ENCODE measurements at places on chromosomes 7 and 10. TPM values are rescaled to one million over a fixed set of nuclear protein-coding genes. Genes with fewer than 3 reads are reported as not detected.
A peak's percentile ranks its signal among the peaks of the same experiment; 100 is the strongest.

Gene GDF2
- total RNA-seq: not detected

Gene MRC1
- 0.05 TPM for total RNA-seq

DNA sequence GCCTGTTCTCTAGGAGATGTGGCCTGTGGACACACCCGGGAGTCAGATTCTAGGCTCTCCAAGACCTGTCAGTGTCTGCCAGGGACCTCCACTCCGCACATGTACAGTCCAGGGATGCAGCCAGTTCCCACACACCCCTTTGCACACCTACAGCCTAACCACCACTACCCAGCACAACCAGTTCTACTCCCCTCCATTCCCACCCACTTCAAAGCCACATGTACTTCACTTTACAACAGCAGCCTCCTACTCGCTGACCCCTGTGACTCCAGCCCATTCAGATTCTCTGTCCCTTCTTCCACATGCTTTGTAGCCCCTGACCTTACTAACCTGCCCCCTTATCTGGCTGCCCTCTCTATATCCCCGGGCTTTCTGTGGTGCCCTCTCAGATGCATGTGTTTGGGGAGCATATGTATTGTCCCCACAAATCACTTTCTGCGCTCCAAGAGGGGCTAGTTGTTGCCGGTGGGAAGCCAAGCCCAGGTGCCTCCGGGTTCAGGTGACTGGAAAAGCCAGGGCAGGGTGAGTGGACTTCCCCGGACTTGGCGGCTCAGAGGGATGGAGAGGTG, 7.2 kb downstream of the LBX1 start:
- no peak for DNase-seq

Gene TMEM178B
- total RNA-seq: 0.23 TPM

DNA sequence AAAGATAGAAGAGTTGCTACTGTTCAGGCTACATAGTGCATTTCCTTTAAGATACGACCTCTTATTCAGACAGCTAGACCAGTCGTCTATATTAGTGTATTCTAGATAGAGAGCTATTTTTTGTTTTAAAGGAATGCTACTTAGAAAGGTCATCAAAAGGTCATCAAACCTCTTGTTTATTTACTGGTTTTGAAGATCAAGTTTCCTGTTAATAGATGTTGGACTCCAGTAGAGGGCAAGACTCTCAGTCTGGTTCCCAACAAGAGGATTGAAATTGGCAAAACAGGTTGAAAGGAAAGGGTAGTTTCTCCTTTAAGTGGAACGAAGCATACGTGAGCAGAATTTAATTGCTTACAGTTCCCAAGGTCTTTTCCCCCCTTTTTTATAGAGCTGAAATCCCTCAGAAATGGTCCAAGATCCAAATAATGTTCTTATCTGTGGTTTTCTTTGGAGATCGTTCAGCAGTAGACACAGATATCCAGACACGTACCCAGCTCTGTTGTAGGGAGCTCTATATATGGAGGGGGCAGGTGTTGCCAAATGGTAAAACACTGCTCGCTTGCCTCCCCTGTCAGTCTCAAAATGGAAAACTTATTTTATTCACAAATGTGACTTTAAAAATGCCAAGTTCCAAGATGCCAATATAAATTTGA, 37.2 kb downstream of the BAMBI start:
- DNase-seq: no peak

GRCh38 chr10:62092301-62093030, 176.2 kb downstream of the RTKN2 start:
- no peak for DNase-seq

DNA sequence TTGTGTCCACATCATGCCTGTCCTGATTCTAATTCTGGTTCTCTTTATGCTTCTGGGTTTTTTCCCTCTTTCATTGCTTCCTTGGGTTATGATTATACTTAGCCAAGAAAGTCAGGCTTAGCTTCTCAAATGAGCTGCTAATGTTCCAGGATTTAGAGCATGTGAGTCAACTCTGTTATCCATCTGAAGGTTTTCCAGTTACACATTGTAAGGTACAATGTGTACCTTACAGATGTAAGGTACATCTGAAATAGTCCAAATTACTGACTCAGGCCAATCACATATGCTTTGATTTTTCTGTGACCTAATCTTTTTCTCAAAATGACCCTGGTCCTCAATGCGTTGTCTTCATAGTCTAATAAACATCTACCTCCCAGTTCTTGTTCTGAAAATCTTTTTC, 13.3 kb upstream of the MIOS start:
- DNase-seq: no peak

Gene ANKRD30A
- total RNA-seq: not detected

- DNase-seq: no peak
Measured at GRCh38 chr10:51206500-51206899, 132.2 kb downstream of the PRKG1 start.

DNA sequence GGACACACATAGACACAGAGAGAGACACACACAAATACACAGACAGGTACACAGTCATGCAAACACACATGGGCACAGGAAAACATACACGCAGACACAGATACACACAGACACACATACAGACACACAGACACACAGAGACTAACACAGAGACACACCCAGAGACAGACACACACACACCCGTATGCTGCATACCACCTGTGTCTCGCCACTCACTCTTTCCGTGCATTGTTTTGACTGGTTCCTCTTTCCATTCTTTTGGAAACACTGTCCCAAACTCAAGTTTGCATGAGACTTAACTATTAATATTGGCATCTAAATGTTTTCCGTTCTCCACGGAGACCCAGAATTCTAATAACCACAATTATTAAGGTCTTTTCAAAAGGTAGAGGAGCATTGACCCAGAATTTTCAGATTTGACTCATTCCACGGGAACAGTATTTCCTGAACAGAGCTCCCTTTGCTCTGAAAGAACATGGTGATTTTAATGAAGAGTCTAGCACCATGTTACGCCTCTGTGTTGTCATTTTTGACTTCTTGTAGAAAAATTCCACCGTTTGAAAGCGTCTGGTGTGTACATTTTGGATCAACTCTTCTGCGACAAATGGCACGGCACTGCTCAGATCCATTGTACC, 141.2 kb upstream of the RNF32 start:
- no peak for DNase-seq

- no peak for DNase-seq
Measured at GRCh38 chr7:137169282-137169698, 174.2 kb downstream of the PTN start.

DNA sequence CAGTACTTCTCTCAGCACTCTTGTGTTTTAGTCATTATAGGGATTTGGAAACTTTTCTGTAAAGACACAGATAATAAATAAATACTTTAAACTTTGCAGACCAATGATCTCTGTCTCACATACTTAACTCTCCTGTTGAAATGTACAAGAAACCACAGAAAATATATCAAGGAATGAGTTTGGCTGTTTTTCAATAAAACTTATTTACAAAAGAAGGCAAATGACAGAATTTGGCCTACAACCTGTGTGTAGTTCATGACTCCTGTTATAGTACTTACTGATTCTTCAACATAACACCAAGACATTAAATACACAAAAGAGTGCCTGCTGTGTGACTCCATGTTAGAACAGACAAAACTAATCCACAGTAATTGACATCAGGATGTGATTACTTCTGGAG, 510.0 kb upstream of the PHF14 start:
- no peak for DNase-seq

DNA sequence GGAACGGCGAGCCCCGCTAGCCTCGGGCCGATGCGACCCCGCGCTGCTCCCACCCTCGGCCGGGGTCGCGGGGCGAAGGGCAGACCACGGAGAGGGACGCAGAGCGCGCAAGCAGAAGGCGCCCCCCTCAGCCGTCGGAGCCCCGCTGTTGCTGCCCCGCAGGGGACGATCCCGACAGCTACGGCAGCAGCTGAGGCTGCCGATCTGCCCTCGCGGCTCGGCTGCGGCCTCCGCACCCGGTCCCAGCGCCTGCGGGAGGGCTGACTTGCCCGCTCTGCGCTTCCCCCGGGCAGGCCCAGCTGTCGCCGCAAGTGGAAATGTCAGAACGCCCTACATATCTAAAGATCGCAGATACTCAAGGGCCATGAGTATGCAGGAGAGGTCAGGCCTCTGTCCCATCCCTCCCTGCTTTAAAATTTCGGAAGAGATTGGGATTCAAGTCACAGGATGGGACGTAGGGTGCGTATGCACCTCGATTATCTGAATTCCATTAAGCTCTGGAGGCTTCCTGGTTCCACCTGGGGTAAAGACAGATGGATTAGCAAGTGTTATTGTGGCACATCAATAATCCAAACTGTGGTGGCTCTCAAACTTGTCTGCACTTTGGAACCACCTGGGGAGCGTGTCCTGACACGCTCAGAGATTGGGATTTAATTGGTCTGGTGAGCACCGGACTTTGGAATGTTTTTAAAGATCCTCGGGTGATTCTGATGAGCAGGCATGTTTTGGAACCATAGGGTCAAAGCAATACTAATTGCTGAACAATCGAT, at the start of gene CRPPA:
TSS of gene CRPPA (minus strand) at position 206 of the 770 bp plus-strand sequence. CDS start 216 bp downstream, outside the sequence.
- DNase-seq: peak; percentile 66

- peak; percentile 47 for DNase-seq
Measured at GRCh38 chr10:116521424-116522290, 24.1 kb upstream of the PNLIP start.

Gene HOXA5
- not detected for total RNA-seq

DNA sequence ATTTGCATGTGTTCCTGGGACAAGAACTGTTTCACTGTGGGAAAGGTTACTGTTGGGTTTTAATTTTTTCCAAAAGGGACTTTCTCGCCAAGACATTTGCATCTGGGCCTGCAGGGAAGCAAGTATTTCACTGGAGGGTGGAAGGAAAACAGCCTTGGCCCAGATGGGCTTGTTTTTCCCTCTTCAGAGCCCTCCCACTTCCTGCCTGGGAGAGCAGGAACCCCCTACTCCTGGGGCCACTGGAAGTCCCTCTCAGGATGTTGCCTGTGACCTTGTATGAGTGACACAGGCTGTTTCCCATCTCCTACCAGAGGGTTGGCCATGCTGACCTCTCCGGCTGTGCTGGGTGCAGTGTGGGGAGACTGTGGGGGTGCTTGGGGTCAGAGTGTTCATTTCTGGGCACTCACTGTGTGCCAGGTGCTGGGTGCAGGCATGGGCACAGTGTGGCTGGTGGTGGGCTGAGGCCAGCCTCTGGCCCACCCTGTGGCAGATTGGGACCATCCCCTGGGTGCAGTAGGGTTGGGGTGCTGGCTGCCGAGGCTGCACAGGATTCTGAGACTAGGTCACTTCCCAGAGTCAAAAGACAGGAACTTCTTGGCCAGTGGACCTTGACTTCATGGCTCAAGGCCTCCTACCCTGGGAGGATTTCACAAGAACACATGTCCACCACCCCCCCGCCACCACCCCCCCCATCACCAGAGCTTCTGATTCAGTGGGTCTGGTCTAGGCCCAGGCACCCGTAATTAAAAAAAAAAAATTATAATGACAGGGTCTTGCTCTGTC, 10.2 kb downstream of the TSPAN15 start:
- no peak for DNase-seq

Gene FOXI2
- total RNA-seq: not detected

GRCh38 chr10:121741248-121741792, 143.1 kb upstream of the FGFR2 start:
- no peak for DNase-seq

- DNase-seq: no peak
Measured at GRCh38 chr10:8346861-8347260, 292.4 kb downstream of the GATA3 start.

Gene MEST
- total RNA-seq: 1.7 TPM

DNA sequence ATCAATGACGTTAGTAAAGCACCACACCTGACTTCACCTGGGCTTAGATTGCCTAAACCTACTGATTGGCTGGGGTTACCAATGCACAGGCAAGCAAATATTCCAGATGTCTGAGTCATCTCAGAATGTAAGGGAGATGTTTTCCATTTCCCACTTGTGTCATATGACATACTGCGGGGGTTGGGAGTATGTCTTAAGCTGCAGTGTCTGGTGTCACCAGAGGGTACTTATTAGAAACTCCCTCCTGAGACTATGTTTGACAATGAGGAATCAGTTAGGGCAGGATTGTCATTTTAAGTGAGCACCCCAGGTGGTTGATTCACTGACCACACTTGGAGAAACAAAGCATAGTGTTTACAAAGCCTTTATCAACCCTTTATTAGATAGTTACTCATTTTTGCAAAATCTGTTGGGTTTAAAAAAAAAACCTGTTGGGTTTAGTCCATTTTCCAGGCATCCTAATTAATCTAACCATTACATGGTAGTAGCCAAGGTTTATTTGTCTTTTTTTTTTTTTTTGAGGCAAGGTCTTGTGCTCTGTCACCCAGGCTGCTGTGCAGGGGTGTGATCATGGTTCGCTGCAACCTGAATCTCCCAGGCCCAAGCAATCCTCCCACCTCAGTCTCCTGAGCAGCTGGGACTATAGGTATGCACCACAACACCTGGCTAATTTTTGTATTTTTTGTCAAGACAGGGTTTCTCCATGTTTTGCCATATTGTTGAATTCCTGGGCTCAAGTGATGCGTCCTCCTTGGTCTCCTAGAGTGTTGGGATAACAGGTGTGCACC, 72.5 kb downstream of the CDK6 start:
- no peak for DNase-seq

DNA sequence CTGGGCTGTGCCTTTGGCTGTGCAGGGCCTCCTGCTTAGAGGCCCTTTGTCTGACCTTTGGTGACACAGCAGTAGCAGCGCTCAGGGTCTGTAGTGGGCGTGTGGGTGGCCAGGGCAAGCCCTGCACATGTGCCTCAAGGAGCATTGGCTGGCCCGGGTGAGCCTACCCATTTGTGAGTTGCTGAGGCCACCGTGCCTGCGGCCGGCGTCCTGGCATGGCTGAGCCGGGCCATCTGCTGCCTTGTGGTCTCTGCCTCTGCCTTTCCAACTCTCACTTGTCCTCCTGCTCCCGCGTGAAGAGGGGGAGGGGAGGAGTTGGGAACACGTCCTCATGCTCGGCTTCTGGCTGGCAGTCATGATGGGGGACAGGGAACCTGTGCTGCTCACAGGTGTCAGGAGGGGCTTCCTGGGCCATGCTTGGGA, 9.2 kb upstream of the ORAI2 start:
- no peak for DNase-seq

DNA sequence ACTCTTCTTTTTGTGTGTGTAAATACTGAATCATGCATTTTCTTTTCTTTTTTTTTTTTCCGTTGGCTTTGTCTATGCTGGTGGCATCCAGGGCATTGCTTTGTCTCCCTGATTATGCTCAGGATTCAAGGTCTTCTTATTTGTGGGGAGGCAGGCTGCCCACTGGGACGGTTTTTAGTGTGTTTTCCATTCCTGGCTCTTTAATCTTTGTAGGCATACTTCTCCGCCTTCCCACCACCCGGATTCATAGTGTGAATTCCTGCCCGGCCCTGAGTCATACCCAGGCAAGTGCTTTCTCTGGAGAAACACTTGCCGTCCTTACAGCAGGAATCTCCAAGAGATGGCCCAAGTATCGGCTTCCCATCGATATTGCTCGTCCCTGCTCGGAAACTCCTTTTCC, 5.2 kb downstream of the ZNF655 start:
- no peak for DNase-seq

Gene NUTM2A
- 0.64 TPM for total RNA-seq

Gene NEUROG3
- 0.18 TPM for total RNA-seq

Gene C10orf90
- not detected for total RNA-seq

- DNase-seq: no peak
Measured at GRCh38 chr7:99560834-99561736, 2.6 kb downstream of the ZNF655 start.

DNA sequence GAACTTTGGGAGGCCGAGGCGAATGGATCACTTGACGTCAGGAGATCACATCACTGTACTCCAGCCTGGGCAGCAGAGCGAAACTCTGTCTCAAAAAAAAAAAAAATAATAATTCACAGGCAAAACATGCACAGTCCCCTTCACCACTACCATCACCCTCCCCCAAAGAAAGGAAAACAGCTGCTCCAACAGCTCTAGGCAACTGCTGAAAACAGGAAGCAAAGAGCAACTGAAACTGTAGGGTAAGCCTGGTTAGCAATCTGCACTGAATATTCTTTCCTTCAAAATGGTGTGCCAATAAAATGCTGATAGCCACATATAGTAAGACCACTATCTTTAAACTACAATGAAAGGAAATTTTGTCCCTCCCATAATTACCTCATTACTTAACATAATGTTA, 11.8 kb downstream of the NT5C2 start:
- DNase-seq: no peak
